CD4-positive, alpha-beta T cell treated with Interleukin-17A for 1 hour (primary cell): ENCODE measurements at places on chromosomes 12 and 14.

- DNase-seq: no peak
Observed at GRCh38 chr12:288687-289086, 26.1 kb upstream of the SLC6A13 start.

DNA sequence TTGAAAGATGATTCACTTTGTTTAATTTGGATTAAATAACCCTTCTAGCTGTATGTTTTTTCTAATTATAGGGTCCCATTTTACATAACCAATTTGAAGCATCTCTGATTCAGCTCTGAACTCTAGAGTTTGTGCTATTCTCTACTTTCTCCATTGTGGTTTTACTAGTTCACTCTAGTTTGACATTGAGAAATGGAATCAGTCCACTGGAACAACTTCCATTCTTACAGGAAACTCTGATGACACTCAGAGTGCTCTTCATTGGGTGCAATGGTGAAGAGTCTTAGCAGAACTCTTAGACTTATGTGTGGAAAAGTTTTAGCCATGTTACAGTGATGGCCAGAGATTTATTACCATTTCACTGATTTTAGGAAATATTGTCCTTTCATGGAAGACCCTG, 140.7 kb downstream of the DYRK2 start:
- no peak for DNase-seq

DNA sequence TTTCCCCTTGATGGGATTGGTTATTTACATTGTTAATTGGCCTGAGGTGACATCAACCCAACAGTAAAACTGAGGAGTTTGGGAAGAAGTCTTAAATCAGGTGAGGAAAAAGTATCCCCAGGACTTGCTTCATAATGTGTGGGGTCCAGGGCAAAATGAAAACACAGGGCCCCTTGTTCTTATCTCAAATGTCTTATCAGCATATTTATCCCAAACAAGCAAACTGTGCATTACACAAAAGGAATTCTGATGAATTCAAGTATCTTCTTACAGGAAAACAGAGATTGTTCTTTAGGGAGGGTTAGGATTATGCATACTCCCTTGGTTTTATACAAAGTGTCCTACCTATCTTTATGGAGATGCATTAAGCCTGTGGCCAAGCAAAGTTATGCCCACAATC, 178.4 kb downstream of the SPTSSA start:
- no peak for DNase-seq

DNA sequence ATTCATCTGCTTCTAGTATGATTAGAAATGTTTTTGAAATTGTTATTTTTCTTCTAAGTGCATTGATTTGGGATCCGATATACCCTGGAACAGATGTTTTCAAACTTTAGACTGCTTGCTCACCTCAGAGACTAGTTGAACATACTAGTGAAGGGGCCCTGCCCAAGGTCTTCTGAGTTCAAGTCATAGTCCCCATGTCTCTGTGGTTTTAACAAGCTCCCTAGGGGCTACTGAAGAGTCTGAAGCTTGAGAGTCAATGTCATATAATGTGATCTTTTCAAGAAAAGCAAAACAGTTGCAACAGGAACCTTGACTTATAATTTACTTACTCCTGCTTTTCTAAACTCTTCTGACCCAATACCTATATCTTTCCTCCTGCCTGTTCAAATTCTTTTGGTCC, 7.5 kb upstream of the UBE2N start:
- no peak for DNase-seq

GRCh38 chr12:133081159-133081780, 547 bp downstream of the ZNF140 start:
- no peak for DNase-seq

DNA sequence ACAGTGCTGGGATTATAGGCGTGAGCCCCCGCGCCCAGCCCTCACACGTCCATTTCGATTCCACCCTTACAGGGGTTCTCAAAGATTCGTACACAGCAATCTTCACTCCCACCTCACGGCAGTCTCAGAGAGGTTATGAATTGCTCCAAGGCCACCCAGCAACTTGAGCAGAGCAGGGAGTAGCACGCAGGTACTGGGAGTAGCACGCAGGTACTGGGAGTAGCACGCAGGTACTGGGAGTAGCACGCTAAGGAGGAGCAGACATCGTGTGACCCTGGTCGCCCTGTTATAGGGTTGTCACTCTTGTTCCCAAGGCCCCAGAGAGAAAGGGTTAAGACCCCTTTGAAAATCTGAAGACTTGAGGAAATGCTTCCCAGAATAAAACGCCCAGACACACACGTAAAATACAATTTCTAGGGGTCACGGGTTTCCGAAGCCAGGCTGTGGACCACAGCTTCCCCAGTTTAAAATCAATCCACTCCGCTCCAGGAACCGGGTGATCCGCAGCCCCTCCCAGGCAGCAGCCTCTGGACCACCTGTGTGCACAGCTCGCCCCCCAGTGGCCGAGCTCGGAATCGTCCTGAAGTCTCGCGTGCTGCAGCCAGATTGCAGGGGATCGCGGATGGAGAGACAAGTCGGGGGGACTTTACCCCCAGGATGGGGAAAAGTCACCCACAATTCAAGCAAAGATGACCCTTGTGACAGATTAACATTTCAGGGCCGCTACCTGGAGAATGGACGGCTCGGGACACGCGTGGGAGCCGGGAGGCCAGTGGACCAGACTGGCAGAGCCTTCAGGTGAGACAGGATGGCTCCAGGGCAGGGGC, 92.0 kb downstream of the SCARB1 start:
- peak; percentile 74 for DNase-seq

DNA sequence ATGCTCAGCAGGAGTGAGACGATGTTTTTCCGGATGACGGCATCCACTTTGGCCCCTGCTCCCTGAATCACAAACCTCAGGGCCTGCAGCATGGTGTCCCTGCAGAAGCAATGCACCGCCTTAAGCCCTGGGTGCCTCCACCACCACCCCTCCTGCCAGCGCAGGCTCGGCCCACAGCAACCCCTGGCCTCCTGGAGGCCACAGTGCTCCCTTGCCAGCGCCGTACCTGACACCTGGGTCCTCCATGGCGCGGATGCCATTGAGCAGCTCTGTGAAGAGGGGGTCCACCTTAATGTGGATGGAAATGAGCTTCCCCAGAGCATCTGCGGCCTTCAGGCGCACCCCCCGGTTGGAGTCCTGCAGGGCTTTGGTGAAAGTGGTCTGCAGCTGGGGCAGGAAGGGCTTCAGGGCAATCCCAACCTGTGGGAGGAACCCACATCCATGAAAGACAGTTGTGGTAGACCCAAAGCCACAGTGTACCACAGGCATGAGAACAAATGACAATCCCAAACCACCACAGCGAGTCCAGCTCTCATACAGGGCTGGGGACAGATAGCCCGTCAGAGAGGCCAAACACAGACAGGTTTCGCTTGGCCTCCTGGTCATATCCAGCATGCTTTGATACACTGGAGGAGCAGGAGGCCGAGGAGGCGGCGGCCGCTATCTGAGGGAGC, 17.9 kb upstream of the RAB35 start:
- DNase-seq: no peak

DNA sequence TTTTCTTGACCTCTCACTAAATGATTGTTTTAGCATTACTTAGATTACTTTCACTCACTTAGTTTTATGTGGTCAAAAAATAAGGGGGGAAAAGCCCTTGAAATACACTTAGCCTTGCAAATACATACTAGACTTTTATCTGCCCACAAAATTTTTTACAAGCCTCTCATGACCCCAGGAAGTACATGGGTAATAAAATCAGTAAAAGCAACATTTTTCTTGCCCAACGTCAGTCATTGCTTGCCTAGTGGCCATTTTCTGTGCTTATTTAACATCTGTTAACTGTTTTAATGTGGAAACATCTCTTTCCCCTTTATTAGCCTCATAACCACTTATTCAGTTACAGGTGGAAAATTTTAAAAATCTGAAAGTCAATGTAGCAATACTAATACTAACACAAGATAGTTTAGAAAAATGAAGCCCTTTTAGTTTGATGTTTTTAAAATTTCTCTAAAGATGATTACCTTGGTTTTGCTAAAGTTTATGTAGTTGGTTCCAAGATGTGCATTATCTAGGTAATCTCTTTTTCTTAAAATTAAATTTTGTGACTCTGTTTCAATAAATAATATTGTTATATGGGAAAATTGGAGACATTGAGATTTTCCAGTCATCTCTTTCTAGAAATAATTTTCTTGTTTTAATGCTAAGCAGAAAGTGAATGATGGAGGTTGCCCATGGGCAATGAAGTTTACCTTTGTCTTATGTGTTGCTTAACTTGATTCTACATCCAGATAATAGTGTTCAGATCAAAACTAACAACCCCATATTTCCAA, 175.5 kb downstream of the TMTC2 start:
- DNase-seq: no peak

DNA sequence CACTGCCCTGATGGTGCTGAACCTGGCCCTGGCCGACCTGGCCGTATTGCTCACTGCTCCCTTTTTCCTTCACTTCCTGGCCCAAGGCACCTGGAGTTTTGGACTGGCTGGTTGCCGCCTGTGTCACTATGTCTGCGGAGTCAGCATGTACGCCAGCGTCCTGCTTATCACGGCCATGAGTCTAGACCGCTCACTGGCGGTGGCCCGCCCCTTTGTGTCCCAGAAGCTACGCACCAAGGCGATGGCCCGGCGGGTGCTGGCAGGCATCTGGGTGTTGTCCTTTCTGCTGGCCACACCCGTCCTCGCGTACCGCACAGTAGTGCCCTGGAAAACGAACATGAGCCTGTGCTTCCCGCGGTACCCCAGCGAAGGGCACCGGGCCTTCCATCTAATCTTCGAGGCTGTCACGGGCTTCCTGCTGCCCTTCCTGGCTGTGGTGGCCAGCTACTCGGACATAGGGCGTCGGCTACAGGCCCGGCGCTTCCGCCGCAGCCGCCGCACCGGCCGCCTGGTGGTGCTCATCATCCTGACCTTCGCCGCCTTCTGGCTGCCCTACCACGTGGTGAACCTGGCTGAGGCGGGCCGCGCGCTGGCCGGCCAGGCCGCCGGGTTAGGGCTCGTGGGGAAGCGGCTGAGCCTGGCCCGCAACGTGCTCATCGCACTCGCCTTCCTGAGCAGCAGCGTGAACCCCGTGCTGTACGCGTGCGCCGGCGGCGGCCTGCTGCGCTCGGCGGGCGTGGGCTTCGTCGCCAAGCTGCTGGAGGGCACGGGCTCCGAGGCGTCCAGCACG, 4.7 kb downstream of the LTB4R start:
- no peak for DNase-seq

DNA sequence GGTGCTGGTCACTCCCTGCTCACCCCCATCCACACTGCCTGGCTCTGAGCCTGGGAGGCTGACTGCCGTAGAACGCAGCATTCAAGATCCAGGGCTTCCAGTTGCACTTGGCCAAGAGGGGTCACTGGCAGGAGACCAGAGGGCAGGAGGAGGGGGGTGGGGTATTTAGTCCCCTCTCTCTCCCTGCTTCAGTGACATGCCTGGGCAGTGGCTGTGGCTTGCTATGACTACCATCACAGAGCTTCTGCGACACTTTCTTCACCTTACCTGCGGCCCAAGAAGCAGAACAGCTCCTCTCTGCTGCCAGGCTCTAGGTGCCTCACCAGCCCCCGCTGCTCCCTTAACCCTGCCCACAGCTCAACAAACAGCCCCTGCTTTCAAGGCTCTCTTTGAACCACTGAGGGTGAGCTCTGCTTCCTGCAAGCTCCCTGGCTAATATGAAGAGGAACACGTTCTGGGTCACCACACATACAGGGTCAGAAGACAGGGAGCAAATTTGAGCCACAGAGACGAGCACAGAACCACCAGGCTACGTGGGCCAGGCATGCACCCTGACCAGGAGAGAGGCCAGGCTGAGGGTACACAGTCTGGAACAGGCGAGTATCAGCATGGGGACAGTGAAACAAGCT, 55.7 kb downstream of the ITPK1 start:
- DNase-seq: no peak
